Amygdala (tissue), 56 donors: ENCODE measurements at places on chromosomes 2 and 18.

DNA sequence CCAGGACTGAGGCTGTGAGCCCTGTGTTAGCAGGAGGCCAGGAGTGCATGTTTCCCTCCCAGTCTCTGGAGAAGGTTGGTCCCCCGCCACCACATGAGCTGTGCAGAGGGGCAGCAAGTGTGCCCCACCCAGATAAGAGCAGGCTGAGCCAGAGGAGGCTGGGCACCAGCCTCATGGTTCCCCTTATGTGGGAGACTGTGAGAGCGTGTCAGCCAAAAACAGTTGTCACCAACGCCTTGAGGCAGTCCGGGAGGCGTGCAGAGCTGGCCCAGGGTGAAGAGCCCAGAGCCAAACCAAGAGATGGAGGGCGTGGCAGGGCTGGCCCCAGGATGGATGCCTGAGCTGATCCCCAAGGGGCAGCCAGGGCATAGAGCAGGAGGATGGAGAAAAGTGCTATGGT lies 128.7 kb upstream of the GLI2 start:
- no peak for DNase-seq

DNA sequence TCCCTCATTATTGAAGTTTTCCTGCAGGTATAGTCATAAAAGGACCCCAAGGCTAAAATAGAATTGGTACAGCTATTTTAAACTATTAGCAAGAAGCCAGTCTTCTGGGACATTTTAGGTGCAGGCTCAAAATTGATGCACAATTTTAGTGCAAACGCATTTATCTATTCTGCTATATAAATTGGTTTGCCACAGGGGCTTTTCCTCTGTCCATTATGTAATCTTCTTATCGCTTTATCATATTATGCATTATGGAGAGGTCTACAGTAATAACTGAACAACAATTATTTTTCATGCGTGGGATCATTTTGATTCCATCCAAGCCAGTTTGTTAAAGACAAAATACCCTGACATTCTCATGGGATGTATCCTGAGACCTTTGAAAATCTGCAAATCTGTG lies 54.6 kb downstream of the RBM43 start:
- no peak for DNase-seq

GRCh38 chr2:221716426-221717303 lies 144.6 kb upstream of the EPHA4 start:
- DNase-seq, result no peak

- DNase-seq, result no peak
Measured at GRCh38 chr2:16589465-16589864, 76.2 kb downstream of the CYRIA start.

DNA sequence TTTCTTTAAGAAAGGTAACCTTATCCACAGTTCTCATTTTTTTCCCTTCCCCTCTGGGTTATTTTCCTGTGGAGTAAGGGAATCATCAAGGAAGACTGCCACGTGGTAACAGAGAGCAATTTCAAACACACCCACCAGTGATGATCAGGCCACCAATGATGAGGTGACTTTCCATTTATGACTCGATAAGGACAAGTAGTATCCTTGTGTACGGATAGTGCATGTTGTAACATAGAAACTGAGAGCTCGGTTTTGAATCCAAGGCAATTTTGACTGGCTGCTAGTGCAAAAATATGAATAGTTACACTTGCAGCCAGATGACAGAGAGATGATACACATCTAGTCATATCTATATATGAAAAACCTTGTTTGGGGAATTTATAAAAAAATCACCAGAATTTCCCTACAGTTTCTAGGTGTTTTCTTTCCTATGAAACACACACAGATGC lies 143.6 kb upstream of the TCF4 start:
- DNase-seq, result no peak

- DNase-seq, result no peak
Measured at GRCh38 chr2:182924306-182924705, 57.9 kb upstream of the FRZB start.

DNA sequence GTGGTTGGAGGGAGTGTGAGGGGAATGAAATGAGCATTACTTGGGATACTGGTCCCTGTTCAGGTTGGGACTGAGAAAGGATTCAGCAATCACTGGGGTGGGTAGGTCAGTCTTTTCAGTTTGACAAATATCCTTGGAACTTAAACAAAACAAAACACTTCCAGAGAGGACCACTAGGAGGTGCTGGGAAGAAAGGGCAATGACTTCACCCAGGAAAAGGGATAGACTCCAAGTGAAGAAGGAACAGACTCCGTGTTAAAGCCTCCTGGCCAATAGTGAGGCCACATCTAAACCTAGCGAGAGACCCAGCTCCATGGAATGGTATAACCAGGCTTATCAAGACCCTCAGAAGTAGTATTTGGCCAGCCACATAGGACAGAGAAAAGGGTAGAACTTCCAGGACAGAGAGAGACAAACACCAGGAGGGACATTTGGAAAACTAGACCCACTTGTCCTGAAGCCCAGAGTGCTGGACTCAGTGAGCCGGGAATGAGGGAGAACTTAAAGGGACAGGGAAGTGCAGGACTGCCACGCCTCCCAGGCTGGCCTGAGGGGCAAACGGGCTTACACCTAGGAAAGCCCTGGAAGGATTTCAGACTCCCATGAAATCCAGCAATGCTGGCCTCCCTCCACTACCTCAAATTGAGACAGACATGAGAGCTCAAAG lies 19.6 kb upstream of the KCNG3 start:
- DNase-seq, result no peak

DNA sequence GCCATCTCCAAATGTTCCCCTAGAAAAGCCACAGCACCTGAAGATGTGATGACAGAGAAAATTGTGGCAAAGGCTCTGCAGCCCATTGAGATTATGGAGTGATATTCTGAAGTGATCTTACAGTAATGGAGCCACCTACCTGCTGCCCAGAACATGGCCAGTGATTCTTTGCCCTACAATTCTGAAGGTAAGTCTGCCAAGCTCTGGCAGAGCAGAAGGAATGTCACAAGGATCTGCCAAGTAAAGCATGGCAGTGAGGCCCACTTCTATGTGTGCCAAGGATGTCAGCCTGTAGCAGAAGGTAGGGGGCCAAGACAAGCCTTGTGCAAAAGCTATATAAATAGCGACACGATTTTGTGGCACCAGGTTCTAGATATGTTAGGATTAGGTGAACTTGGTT lies 155.1 kb downstream of the RND3 start:
- DNase-seq, result no peak

- no peak for DNase-seq
Measured at GRCh38 chr18:33578518-33579348, 714 bp downstream of the ASXL3 start.

DNA sequence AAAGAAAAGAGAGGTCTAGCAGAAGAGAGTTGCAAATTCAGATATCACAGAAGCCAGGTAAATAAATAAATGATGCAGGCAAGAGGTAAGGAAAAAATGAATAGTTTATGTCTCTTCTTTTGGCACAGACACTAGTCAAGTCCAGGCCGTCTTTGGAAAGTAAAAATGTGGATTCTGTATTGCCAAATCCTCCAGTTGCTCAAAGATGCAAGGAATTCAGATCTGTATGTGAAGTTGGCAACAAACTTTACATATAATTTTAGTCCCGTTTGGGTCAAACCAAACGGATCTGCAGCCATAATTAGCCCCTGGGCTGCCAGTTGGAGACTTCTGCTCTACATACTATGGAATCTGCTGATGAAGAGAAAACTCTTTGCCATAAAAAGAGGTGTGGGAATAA lies 200.5 kb upstream of the RND3 start:
- no peak for DNase-seq

DNA sequence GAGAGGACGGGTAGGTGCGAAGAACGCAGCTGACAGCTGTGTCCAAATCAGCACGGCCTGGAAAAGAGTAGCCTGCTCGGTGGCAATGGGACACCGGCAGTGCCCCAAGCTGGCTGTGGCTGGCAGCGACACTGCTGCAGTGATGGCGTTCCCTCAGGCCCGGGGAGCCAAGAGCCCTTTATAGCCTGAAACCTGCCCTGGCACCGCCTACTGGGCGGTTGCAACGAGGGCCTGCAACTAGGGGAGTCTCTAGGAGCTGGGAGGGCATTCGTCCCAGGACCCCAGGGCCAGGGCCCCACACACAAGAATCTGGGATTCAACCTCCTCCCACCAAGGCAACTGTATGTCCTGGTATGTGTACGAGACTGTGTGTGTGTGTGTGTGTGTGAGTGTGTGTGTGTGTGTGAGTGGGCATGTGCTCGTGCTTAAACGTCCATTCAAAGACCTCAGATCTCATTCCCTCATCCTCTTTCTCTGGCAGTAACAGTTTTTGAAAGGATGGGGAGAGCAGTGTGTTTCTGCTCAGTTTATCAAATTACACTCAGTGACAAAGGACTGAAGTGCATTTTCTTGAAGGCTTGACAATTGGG lies 6.8 kb upstream of the CYP26B1 start:
- DNase-seq, result no peak

GRCh38 chr18:10530852-10531251 lies 5.0 kb downstream of the NAPG start:
- no peak for DNase-seq
